ENCODE measurements at places on chromosomes 5 and 9.

DNA sequence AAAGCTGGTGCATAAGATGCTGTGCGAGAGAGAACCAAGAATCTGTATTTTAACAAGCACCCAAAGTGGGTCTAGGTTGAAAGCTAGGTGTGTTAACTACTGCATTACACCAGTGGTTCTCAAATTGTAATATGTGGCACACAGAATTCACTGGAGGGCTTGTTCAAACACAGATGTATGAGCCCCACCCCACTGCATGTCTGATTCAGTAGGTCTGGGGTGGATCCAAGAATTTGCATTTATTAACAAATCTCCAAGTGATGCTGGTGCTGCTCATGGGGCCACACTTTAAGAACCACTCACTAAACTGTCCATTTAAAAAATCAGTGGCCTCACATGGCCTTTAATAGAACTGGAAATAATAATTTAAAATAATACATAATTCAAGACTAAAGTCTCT, 40.4 kb downstream of the LPAR1 start:
- no peak for DNase-seq

DNA sequence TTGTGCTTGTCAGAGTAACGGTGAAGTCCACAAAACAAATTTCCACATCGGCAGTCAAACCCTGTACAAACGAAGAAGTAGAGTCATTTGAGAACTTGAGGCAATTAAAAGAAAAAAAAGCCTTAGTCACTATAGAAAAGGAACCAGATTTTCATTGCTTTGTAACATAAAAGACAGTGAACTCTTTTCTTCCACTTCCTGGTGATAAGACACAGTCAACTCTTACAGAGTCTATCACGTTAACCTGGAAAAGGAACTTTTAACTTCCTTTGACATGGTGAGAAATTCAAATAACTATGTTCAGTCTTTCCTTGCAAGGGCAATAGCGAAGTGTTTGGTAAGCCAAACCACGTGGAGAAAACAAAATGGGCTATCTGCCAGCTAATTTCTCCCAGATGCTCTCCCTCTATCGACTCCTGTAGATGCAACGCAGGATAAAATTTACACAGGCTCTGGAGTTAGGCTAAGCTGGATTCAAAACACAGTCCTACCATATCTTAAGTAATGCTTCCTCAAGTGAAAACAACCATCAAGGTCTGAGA, 8.9 kb downstream of the ZFAND5 start:
- no peak for DNase-seq

DNA sequence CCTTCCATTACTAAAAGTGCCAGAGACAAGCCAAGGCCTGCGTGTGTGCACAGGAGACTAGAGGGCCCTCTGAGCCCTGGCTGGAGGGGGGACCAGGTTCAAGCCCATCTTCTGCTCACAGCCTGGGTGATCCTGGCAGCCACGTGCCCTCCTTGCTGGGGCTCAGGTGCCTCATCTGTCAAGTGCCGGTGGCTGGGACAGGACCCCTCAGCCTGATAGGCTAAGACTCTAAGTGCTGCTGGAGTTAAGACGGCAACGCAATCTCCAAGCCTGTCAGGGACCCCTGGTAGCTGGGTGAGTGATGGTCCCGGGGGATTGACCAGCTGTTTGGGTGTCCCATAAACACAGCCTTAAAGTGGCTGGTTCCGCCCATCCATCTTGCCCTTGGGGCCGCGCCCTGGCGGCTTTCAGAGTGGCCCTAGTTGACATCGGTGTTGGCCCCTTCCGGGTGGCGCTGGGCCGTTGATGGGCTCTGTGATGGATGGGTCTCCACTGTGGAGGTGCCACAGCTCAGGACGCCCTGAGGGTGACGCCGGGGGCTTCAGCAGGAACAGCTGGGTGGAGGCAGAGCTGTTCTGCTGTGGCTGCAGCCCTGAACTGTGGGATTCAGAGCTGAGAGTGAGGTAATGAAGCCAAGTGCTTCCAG, 136.2 kb downstream of the BARX1 start:
- DNase-seq: no peak

- DNase-seq: no peak
Measured at GRCh38 chr5:72459089-72459661, 48.0 kb downstream of the ZNF366 start.

GRCh38 chr9:82271106-82271561, 282.6 kb downstream of the SPATA31D1 start:
- DNase-seq: no peak

- DNase-seq: no peak
Measured at GRCh38 chr5:88398316-88398715, 129.7 kb upstream of the TMEM161B start.

GRCh38 chr5:178367736-178368120, 135.1 kb upstream of the PHYKPL start:
- no peak for DNase-seq
